Stimulated activated CD8-positive, alpha-beta memory T cell treated with anti-CD3 and anti-CD28 coated beads, Interleukin-4, amount 100 ng/mL, for 48 hours (primary cell): ENCODE measurements at places on chromosomes 4 and X.

- no peak for DNase-seq
Observed at GRCh38 chrX:150616863-150617198, 48.4 kb downstream of the MTM1 start.

DNA sequence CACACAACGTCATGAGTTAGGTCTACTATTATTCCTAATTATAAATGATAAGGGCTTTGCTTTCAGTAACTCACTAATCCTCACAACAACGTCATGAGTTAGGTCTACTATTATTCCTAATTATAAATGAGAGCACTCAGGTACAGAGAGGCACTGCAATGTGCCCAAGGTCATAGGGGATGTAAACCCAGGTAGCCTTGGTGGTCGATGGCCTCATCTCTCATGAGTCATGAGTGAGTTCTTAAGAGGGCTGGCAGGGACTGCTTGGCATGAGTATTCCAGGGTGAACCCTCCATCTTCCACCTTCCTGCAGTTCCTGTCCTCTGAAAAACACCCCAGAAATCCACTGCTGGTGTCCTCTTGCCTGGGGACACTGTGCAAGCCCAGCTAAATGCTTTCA lies 317.1 kb downstream of the STK32B start:
- no peak for DNase-seq

- no peak for DNase-seq
Observed at GRCh38 chr4:185638548-185639301, 103.4 kb upstream of the PDLIM3 start.

DNA sequence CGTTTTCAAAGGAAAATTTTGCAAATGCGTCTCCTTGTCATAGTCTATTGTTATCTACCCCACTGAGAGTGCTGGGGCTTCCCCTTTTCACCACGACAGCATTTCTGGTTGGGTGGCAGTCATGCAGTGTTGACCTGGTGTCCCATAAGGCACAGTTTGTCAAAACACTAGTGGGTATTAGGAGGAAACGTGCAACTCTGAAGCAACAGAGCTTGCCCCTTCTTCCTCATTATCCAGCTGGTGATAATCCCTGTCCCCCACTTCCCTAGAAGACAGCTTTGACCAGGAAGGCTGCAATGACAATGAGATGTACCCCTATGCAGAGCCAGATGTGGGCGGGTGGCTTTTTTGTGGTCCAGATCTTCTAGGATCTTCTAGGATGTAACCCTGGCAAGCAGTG lies 1.8 kb downstream of the TBC1D1 start:
- DNase-seq = peak; percentile 69
